Activated naive CD4-positive, alpha-beta T cell treated with anti-CD3 and anti-CD28 coated beads, Interleukin-2, amount 10 ng/mL, durations not matched to agents 5 hours and 36 hours (primary cell): ENCODE measurements at places on chromosomes 3 and 15. TPM values are rescaled to one million over a fixed set of nuclear protein-coding genes. Genes with fewer than 3 reads are reported as not detected.

Gene MRPS22
- total RNA-seq: 37.3 TPM

Gene ASB14
- not detected for total RNA-seq

Gene DUOXA2
- not detected for total RNA-seq

Gene PLA2G4F
- not detected for total RNA-seq

Gene RHCG
- total RNA-seq: not detected

Gene EMC7
- 52.3 TPM for total RNA-seq

Gene CRABP1
- total RNA-seq: not detected

Gene GP5
- total RNA-seq: 5.2 TPM

Gene PGBD4
- 3.1 TPM for total RNA-seq

Gene ETV5
- total RNA-seq: 2.3 TPM
